Gastrocnemius medialis (tissue), 4 donors: ENCODE measurements at places on chromosomes 5 and 9.

DNA sequence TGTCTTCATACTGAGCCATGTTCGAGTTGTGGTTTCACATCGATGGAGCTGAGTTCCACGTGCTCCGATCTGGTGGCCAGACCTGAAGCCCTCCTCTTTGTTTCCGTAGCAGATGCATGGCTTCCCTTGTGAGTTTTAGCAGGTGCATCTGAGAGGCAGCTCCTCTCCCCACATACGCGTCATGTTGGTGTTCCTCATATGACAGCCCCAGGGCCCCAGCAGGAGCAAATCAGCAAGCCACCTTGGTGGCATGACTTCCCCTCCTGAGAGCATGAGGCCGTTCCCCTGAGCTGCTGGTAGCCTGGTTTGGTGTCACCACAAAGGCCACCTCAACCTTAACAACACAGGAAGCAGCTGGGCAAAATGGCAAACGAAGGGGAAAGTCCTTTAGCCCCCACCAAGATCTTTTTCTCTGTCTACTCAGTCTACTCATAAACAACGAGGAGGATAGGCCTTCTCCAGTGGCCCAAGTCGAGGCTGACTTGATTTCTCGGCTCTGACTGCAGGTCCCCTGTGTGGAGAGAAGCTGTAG, 5.9 kb downstream of the CYFIP2 start:
- no peak for DNase-seq

GRCh38 chr9:77099388-77099787, 77.9 kb upstream of the VPS13A start:
- no peak for DNase-seq

DNA sequence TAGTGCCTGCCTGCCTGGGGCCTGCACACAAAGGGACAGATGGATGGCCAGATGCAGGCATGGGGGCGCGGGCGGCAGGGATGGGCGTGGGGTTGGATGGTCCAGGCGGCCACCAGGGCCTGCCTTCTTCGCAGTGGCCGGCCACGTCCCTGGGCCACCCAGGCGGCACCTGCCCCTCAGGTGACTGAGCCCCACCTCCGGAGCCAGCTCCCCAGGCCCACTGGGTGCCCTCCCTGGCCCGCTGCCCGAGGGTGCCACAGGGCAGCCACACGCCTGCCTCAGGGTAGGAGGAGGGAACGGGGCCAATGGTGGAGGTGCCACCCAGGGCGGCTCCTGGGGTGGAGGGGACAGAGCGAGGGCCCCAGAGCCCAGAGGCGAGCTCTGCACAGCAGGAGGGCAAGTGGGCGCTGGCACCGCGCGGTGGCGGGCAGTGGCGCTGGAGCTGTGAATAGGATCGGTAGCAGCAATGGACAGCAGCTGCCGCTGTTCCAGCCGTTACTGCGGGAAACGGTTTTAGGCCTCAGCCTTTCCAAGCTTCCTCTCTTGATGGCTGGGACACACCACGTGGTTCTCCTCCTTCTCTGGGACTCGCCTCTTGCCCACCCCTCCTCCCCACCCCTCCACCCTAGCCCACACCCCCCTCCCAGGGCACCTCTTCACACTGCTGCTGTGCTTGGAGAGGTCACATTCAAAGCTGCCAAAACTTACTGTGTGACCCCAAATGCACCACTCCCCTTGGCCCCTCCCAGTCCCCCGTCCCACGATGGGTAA, 19.1 kb downstream of the LHX3 start:
- no peak for DNase-seq

DNA sequence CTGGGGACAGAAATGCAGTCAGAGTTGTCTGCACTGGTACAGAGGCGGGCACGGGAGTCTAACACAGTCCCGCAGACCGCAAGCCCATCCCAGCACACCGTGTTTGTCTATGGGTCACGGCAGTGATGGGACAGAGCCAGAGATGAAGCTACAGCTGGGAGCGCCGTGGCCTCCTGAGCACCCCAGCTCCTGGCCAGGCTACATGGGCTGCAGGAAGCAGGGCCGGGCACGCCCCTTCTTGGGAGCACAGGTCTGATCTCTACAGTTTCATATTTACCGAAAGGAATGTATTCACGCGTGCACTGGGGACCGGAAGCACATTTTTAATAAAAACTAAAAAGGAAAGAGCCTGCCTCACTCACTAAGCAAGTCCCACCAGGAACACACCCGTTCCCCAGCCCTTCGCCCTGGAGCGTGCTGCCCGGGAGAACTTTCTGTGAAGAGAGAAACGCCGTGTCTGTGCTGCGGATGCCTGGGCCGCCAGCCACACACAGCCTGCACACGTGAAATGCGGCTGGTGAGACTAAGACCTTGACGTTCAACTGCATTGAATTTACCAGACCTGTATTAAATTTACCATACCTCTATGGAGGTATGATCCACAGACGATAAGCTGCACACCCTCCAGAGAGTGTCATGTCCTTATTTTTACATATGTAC, 81.1 kb downstream of the VAV2 start:
- DNase-seq, result no peak

GRCh38 chr5:153429761-153430380, 60.6 kb upstream of the GRIA1 start:
- DNase-seq, result no peak

- DNase-seq, result no peak
These were observed 46.6 kb downstream of the CYFIP2 start for GRCh38 chr5:157312492-157312891.

DNA sequence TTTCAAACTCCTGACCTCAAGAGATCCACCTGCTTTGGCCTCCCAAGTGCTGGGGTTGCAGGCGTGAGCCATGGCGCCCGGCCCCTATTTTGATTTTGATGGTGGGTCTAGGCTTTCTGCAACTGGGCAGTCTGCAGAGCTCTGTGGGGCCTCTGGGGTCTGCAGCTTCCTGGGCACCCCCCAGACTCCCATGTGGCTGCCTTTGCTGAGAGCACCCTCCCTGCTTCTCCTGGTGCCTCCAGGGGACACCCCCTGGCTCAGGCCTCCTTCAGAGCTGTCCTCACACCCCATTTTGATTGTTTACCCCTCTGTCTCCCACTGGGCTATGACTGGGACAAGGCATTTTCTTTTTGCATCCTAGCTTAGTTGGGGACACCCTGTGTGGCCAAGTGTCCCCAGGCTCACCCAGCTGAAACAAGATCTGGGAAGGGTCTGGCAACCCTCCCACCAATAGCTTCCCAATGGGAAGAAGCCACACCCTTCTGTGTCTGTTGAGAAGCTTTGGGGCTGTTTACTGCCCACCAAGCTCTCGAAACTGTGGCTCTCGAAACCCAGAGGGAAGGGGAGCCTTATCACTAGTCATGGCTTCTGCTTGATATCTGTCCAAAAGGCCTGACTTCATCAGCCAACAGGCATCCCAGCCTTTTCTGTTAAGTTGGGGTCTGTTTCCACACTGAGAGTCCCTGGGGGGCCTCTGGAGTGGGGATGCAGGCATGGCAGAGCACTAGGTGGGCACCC, 204.4 kb upstream of the IER5L start:
- no peak for DNase-seq

GRCh38 chr5:151923866-151924476, 680 bp downstream of the GLRA1 start:
- DNase-seq, result no peak
